ENCODE measurements at places on chromosomes 5 and 9.

DNA sequence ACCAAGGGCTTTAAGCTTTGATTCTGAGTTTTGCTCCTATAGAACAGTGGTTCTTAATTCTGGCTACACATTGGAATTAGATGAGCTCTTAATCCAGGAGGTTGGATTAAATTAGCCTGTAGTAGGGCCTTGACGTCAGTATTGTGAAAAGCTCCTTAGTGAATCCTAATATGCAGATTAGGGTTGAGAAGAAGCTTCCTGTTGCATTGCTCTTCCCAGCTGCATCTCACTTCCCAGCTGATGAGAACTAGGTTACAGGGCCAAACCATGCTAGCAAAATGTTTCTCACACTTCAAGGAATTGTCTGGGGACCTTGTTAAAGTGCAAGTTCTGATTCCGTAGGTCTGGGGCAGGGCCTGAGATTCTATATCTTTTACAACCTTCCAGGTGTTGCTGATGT lies 300.0 kb downstream of the ZSWIM6 start:
- DNase-seq: no peak

GRCh38 chr5:16853518-16853917 lies 82.6 kb downstream of the MYO10 start:
- no peak for DNase-seq

GRCh38 chr9:13719446-13719845 lies 440.0 kb upstream of the MPDZ start:
- no peak for DNase-seq

DNA sequence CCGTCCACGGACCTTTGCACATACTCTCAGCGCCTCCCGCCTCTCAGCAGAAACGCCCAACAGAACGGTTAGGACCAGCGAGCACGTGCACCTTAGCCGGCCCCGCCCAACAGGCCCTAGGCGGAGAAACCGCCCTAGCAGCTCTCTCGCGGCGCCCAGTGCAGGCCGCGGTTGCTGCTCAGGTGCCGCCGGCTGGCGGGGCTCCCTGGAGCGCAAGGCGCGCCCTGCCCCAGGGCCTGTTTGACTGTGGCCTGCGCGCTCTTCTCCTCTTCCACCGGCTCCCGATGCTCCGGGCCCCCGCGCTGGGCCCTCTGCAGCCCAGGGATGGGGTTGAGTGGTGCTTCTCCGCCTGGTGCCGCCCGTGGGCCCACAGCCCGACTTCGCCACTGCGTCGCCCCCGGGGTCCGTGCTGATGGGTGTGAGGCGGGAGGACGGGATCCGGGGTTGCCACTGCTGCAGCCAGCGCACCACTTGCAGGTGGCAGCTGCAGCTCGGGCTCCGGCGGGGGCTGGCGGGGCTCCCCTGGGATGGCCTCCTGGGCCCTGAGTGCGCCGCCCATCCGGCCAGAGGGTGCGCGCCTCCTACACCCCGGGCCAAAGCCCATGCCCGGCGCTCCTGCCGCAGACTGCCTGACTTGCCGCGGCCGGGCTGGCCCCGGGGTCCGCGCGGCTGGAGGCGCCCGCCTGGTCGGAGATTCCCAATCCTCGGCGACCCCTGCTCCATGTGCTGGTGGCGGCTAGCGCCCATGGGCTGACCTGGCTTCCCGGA lies 1889.4 kb upstream of the CDH9 start:
- no peak for DNase-seq

GRCh38 chr5:102599289-102599688 lies 100.5 kb upstream of the SLCO6A1 start:
- no peak for DNase-seq

DNA sequence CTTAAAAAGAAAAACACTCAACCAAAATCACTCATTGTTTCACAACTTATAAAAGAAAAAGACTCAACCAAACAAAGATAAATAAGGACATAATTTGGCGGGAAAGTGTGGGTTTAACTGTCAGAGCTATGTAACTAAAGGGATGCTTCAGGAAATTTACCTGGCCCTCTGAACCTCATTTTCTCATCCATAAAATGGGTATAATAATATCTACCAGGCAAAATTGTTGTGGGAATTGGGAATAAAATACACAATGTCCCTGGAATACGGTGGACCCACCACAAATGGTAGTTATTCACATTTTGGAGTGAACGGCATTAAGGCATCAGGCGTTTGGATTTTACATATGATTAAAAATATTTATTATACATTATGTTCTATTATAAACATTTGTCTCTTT lies 228.5 kb upstream of the ANKRD55 start:
- DNase-seq: no peak

DNA sequence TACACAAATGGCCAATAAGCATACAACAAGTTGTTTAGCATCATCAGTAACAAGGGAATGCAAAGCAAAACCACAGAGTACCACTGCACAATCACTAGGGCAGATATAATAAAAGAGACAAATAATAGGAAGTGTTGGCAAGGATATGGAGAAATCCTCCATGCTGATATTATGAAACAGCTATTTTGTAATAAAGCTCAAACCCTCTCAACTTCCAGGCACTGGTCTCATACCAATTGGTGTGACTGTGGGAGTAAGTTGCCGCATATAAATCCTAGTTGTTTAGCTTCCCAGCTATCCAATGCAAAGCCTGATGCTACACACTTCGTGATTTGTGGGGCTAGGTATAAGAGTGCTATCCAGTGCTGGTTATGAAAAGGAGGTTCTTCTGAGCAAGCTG lies 88.6 kb downstream of the SMIM23 start:
- DNase-seq: no peak

DNA sequence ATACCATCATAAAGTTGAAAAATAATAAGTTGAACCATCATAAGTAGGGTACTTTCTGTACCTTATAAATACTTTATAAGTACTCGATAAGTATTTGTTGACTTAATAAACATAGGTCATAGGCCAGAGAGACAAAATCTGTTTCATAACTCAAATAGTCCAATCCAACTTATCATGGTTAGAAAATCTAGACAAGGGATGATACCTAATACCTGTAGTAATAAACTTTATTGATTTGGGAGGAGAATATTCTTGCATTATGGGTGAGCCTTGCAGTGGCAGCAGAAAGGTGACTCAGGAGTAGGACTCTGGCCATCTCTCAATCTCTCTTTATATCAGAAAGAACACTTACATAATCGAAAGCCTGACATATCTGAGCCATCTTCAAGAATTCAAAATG lies 466.8 kb upstream of the GRIN3A start:
- DNase-seq: no peak

GRCh38 chr5:87383216-87383615 lies 29.5 kb downstream of the CCNH start:
- no peak for DNase-seq

GRCh38 chr9:85741095-85741874 lies 469 bp downstream of the AGTPBP1 start:
- peak; percentile 69 for DNase-seq

DNA sequence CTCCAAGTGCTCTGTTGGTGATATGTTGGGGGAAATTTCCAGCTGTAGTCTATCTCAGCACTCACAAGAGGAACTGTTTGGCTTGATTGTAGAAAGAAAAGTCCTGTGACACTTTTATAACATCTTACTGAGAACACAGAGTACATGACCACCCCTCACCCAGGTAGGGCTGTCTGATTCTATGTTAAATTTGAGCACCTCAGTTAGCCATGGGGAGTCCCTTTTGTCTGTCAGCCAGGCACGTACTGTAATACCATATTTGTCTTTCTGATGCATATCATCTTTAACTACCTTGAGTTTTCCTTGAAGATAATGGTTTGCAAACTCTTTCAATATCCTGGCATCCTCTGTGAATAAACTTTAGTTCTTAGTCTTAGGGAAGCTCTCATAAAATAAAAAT lies 164.5 kb downstream of the IZUMO3 start:
- no peak for DNase-seq

DNA sequence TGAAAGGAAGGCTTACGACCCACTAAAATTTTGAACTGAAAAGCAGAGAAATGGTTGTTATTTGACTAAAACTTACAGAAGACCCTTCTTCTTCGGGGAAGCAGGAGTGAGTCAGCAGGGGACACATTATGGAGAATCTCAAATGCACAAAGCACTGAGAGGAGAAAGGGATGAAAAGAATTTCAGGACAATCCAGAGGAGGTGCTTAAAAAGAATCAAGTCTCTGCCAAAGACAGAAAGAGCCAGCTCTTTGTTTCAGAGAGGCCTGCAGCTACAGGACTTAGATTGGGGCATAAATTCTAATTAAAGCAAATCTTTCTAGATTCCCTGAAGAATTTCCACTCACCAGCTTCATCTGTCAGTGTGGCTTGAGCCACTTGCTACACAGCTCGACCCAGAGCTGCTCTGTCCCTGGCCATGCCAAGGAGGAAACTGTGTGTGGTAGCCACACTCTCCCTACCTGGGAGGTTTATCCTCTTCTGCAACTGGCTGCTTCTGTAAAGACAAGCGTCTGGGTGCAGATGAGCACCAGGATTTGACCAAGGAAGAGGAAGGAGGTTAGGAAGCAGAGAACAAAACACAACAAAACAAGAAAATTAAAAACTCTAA lies 89.9 kb downstream of the SEMA5A start:
- DNase-seq: no peak

DNA sequence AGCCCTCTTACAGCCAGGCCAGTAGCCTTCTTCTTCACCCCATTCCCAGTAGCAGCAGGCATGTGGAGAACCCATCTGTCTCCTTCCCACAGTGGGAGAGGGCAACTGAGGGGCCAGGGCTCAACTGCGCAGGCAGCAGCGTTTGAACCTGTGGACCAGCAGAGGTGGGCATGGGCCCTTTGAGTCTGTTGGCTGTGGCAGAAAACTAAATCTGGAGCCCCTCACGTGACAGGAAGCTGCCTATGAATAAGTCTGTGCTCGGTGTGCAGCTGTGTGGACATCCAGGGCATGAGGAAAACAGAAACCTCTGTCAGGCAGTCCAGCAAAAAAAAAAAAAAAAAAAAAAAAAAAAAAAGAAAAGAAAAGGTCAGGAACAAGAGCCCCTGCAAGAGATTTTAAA lies 189.2 kb upstream of the NR3C1 start:
- DNase-seq: no peak

DNA sequence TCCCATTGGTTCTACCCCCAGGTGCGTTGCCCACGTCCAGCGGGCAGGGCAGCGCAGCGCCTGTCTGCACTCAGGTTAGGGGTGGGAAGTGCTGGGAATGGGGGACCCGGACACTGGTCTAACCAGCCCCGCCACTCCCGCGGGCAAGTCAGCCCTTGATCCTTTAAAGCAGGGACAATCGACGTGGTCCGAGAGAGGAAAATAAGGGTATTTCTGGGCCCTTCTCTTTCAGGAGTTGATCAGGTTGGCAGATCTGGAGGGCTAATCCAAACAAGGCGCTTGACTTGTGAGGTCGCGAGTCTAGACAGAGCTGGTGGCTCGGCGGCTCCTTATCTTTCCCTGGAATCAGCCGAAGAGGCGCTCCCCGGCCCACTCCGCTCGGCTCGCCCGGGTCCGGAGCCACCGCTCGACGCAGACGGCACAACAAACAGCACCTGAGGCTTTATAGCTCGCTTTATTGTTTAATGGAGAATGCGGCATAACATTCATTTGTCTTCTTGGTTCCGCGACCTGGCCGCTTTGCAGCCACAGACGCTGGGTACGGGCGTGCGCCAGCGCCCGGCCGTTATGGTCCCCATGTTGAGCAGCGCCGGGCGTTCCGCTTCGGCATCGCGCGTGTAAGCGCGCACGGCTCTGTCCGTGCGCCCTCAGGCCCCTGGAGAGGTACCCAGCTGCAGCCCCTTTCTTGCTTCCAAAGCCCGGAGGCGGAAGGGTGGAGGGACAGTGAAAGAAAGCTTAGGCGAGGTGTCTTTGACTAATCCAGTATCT lies 15.8 kb downstream of the ISL1 start:
- no peak for DNase-seq

DNA sequence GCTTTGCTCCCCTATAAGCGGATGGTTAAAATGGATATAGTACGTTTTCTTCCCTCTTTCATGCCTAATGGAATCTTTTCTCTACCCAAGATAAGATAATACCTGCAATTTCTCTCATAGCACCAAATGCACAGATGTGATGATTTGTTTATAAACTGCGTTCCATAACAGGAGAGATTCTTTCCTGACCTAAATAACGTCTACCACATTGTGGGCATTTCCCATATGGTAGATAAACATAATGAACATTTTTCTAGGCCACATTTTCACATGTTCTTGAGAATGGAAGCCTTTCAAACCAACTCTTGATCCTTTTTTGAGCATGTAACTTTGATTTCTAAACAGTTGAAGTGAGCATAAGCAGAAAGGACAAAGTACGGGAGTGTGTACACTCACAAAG lies 448.5 kb downstream of the CSNK1G3 start:
- no peak for DNase-seq

- no peak for DNase-seq
Measured at GRCh38 chr9:114973216-114973615, 42.8 kb upstream of the TNFSF8 start.

GRCh38 chr5:136042665-136043121 lies 13.9 kb downstream of the TGFBI start:
- DNase-seq: no peak

DNA sequence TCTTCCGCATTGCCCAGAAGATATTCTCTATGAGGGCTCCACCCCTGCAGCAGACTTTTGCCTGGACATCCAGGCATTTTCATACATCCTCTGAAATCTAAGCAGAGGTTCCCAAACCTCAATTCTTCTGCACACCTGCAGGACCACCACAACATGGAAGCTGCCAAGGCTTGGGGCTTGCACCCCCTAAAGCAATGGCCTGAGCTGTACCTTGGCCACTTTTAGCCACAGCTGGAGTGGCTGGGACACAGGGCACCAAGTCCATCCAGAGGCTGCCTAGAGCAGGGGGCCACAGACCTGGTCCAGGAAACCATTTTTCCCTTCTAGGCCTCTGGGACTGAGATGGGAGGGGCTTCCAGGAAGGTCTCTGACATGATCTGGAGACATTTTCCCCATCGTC lies 60.7 kb downstream of the ADAMTSL1 start:
- no peak for DNase-seq

DNA sequence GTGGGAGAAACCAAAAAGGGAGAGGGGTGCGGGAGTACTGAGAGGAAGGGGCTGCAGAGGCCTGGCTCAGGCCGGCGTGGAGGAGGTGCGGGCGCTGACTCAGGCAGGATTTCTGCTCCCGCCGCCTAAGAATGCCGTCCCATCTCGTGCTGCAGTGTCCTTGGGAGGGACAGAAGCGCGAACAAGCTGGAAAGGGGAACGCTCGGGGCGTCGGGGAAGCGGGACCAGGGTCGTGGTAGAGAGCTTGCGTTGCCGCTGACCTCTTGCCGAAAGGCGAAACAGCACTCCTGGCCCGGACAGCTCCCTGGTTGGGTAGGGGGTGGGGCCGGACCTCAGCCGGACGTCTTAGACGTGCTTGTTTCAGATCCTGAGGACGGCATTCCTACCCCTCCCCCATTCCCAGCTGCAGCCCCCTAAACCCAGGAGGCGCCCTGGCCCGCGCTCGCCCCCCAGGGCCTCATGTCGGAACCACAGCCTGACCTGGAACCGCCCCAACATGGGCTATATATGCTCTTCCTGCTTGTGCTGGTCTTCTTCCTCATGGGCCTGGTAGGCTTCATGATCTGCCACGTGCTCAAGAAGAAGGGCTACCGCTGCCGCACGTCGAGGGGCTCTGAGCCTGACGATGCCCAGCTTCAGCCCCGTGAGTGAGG lies 1.1 kb downstream of the RELL2 start:
- DNase-seq: peak; percentile 10

GRCh38 chr5:99866740-99867139 lies 668.4 kb upstream of the FAM174A start:
- DNase-seq: no peak
